ENCODE measurements at places on chromosomes 11 and 22. TPM values are rescaled to one million over a fixed set of nuclear protein-coding genes. Genes with fewer than 3 reads are reported as not detected.

- no peak for DNase-seq
Observed at GRCh38 chr11:75389925-75390324, 9.4 kb upstream of the RPS3 start.

GRCh38 chr22:45629469-45630089, 42.1 kb upstream of the ATXN10 start:
- no peak for DNase-seq

- peak; percentile 71 for DNase-seq
Observed at GRCh38 chr11:65540290-65541092, 15.6 kb downstream of the SCYL1 start.

GRCh38 chr11:61133145-61133544, 28.1 kb downstream of the VPS37C start:
- no peak for DNase-seq

DNA sequence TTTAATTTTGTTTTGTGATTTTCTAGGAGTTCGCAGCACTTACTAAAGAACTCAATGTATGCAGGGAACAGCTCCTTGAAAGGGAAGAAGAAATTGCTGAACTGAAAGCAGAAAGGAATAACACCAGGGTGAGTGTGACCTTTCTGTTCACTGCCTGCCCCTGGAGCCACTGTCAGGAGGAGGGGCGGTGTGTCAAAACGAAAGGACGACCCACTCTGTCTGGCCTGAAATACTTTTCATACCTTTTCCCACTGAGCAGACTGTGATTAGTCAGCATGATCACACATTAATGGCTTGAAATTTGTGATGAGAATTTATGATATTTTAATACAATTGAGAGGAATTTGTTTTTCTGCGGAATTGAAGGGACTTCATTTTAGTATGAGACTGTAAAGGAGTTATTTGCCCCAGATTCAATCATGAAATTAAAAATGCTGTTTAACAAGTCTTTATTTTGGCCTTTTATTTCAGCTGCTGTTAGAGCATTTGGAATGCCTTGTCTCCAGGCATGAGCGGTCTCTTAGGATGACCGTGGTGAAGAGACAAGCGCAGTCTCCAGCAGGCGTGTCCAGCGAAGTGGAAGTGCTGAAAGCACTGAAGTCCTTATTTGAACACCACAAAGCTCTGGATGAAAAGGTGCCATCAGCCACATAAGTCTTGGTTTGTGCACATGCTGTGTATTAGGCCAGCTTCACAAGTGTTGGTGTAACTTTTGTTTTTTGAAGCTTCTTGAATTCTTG, 54.1 kb downstream of the PPFIA1 start:
- no peak for DNase-seq

DNA sequence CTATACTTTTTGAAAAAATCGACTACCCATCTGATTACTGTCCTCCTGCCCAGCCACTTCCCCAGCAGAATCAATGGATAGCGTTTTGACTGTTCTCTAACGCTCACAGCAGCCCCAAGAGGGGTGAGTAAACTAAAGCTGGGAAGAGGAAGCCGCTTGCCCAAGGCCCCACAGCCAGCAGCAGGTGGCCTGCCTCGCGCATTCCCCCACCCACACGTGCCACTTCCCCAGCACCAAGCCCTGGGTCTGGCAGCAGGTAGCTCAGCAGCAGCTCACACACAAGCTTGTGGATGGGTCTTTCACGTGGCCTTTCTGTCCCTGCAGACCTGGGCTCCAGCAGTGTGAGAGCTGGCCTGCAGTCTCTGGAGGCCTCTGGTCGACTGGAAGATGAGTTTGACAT, 34.3 kb downstream of the TOM1 start:
- DNase-seq, result no peak

GRCh38 chr11:130420478-130421198, 7.8 kb downstream of the ADAMTS8 start:
- DNase-seq, result no peak

- DNase-seq, result peak; percentile 90
Observed at GRCh38 chr11:130916238-130916855, at the start of gene SNX19. Gene SNX19 (minus strand): TSS chr11:130916479. CDS start chr11:130915939, 540 bp downstream.

DNA sequence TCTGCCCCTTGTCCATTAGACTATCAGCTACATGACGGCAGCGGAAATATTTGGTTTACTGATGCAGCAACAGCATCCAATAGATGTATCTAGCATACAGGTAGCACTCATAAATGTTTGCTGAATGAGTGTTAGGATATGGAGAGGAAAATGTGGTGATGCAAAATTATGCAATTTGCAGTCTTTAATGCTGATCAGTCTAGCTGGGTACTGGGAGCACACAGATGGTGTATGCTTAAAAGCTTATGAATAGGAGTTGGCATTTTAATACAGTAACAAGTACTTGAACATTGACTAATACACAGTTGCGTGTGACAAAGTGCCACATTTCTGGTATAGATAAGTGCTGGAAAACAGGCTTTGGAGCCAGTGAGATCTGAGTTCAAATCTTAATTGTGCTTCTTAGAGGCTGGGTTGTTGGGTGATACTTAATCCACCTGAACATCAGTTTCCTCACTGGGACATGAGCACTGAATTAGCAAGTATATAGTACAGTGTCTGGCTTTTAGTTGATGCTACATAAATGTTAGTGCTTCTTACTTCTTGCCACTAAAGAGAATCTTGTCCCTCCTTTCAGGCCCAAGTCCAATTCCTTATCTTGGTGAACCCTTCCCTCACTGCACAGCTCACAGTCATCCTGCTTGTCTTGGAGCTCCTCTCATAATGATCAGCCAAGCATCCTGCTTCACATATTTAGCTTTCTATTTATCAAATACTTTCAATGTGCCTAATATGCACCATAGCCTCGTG, 99.6 kb downstream of the TIMP3 start:
- no peak for DNase-seq

DNA sequence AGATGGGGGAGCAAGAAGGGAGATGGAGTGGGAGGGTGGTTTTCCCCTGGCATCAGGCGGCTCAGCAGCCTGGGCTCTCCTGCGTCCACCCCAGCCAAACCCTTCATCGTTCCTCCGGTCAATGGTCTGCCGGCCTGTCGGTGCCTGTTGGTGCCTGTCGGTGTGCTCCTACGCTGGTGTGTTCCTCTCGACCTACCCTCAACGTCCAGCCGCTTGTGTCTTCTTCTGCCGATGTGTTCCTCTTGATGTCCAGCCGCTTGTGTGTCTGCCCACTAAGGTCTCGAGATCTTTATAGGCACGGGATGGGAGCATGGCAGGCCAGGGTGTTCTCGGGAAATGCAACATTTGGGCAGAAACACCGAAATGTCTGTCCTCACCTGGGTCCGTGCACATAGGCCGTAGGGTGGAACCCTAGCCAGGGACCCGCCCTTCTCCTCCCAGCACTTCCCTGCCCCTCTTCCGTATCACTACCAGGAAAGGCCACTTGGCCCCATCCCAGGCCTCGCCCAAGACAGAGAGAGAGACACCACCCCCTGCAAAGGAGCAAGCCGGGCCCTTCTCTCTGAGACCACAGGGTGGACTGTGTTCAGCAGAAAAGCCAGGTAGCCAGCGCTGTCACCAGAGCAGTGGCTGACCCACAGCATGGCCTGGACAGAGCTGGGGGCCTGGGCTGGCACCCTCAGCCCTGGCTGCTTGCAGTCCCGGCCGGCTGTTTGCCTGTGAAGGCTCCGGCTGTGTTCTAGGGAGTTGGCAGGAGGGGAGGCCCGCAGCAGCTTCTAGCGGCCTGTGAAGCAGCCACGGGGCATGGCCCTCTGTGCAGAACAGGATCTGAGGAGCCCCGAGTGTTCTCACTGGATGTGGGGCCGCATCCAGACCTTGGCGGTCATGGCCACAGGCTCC, 61.6 kb upstream of the KCNQ1OT1 start:
- no peak for DNase-seq

- no peak for DNase-seq
Observed at GRCh38 chr22:27883656-27884350, 35.3 kb downstream of the PITPNB start.

DNA sequence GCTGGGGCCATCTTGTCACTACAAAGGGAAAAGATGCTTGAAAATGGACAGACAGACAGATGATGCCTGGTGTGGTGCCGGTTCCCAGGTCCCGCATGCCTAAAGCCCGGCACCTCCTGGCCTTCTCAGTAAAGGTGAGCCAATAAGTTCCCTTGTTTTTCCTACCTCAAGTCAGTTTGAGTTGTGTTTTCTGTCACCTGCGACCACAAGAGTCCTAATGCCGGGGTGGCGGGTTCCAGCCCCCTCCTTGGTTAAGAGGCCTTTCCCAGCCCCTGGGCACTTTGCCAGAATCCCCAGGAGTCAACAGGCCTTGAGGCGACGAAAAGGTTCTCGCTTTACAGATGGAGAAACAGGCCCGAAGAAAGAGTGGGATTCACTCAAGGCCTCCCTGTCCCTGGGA, 9.0 kb downstream of the FGF19 start:
- no peak for DNase-seq

DNA sequence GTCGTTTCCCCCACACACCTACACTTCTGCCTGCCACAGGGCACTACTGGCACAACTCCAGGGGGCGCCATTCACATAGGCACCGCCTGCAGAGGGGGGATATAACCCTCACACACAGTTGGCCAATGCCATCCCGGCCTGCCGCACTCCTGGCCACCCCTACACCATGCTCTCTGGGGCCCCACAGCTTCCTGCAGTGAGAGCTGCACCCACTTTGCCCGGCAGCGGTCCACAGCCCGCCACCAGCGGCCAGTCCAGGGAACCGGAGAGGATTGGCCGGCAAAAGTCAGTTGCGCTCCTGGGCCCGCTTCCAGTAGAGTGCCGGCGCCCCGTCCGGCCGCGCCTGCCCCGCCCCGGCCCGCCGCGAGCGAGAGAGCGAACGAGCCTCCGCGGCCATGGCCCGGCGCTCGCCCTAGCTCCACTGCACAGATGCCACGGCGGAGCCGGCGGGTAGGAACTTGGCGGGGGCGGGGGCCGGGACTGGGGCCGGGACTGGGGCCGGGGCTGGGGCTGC, 25.6 kb upstream of the SUSD2 start:
- peak; percentile 22 for DNase-seq

- DNase-seq, result no peak
Observed at GRCh38 chr11:81897639-81898038, 836.0 kb downstream of the FAM181B start.

- DNase-seq, result no peak
Observed at GRCh38 chr22:45696227-45696626, 24.6 kb downstream of the ATXN10 start.

DNA sequence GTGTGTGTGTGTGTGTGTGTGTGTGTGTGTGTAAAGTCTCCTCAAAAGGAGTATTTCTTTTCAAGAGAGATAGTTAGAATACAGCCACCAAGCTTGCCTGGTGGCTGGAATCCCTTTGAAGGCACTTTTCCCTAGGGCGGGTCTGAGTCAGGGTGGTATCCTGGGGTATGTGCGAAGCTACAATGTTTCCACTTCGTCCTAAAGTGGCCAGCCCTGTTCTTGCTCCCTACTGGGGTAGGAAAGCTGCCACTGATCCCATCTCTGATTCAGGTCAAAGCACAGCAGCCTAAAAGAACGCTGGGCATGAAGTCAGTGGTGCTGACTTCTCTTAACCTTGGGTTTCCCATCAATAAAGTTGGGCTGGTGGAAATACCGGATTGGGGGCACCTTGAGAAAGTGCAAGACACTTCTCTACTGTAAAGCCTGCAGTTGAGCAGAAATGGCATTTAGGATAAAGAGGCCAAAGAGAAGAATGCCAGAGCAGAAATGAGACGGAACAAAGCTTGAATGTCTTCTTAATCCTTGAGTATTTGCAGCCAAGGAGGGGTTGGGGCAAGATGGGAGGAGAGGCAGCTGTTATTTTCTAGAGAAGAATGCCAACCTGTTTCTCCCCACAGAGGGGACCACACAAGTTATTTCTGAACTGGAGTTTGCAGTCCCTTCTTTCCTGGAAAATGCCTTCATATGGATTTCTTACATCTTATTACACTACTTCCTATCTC, 35.3 kb downstream of the ZNRF3 start:
- no peak for DNase-seq

GRCh38 chr11:12628314-12628713, 45.9 kb upstream of the TEAD1 start:
- DNase-seq, result no peak

DNA sequence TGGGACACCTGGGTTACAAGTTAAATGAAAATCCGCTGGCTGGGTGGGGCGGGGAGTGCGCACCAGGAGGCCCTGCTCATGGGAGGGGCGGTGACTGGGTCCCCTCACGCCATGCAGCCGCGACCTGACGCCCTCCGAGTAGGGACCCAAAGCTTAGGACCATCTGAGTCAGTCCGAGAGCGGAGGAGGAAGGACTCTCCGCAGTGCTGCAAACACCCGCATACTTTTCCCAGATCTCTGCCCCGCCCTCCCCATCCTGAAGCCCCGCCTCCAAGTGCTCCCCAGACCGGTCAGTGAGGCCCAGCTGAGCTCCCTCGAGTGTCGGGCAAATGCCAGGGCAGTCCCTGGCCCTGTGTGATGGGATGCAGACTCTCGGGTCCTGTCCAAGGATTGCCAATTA, 6.6 kb upstream of the FLI1 start:
- no peak for DNase-seq

- no peak for DNase-seq
Observed at GRCh38 chr22:19405652-19406051, 25.9 kb downstream of the HIRA start.

GRCh38 chr11:75337195-75337654, 14.2 kb downstream of the ARRB1 start:
- no peak for DNase-seq

DNA sequence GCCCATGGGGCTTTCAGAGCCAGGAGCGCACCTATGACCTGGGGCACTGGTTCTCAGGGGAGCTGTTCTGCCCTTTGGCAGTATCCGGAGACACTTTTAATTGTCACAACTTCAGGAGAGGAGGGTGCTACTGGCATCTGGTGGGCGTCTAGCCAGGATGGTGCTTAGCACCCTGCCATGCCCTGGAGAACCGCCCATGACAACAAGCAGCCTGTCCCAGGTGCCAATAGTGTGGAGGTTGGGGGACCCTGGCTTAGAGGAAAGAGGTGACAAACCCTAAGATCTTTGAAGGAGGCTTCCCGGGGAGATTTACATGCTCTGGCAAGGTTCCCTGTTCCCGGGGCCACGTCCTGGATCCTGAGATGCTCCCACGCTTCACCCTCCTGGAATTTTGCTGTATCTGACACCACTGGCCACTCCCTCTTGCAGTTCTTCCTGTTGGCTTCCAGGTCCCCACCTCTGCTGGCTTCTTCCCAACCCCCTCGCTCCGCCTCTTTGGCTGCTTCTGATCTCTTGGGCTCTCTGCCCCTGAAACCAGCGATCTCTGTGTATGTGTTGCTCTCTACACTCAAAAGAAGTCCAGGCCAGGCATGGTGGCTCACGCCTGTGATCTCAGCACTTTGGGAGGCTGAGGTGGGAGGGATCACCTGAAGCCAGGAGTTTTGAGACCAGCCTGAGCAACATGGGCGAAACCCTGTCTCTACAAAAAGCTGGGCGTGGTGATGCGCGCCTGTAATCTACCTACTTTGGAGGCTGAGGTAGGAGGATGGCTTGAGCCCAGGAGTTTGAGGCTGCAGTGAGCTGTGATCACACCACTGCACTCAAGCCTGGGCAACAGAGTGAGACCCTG, 31.1 kb downstream of the FADS3 start:
- no peak for DNase-seq

- no peak for DNase-seq
Observed at GRCh38 chr11:30876663-30877396, 290.7 kb upstream of the MPPED2 start.

- no peak for DNase-seq
Observed at GRCh38 chr11:112882494-112883381, 78.5 kb upstream of the NCAM1 start.

The NXPE2 gene
- total RNA-seq, result 0.26 TPM

The OR4D10 gene
- total RNA-seq, result not detected

The SULT4A1 gene
- 6.3 TPM for total RNA-seq

The TBX10 gene
- not detected for total RNA-seq

The ART5 gene
- 1.4 TPM for total RNA-seq

The ISX gene
- not detected for total RNA-seq

The FOLR1 gene
- total RNA-seq, result not detected
